ENCODE measurements at places on chromosomes 11 and 22.
A peak's percentile ranks its signal among the peaks of the same experiment; 100 is the strongest.

DNA sequence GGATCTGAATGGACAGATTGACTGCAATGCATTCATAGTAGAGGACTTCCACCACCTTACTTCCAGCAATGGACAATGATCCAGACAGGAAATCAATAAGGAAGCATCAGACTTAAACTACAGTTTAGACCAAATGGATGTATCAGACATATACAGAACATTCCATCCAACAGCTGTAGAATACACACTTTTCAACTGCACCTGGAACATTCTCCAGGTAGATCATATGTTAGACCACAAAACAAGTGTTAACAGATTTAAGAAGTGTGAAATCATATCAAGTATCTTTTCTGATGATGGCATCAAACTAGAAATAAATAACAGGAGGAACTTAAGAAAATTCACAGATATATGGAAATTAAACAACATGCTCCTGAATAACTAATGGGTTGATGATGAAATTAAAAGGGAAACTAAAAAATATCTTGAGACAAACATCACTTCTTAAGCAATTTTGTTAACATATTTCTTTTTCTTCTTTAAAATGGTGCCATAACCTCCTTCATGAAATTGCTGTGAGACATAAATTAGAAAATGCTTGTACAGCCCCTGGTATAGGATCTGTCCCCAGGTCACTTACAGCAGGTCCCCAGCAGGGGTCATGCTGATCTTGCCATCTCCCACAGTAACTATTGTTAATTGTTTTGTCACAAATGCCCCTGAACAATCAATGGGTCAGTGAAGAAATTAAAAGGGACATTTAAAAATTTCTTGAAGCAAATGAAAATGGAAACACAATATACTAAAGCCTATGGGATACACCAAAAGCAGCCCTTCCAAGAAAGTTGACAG, 100.0 kb upstream of the OR4B1 start:
- DNase-seq: no peak

GRCh38 chr22:20014526-20015186, 2.0 kb downstream of the ARVCF start:
- no peak for DNase-seq

DNA sequence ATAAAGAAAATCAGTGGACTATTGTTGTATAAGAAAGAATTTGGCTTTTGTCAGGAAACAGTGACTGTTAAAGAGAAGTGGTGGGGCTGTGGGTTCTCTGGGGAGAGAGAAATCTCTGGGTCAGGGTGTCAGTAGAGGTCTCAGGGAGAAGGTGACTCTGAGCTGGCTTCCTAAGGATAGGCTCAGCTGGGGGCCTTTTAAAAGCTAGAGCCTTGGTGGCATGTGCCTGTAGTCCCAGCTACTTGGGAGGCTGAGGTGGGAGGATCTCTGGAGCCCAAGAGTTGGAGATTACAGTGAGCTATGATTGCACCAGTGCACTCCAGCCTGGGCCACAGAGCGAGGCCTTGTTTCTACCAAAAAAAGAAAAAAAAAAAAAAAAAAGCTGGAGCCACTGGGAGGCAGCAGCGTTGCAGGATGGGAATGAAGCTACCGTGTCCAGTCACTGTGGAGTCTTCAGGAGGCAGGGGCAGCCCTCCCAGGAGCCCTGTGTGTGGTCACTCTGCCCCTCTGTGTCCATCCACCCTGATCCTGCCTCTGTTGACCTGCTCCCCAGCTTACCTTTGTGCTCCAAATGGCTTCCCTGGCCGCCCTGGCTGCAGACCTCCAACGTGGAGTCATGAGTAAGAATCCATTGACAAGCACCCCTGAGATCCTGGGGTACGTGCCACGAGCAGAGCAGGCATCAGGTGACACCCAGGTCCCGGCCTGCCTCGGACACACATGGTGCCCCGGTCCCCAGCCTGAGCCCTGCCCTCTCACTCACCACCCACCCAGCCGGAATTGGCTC, 5.4 kb upstream of the MIF start:
- no peak for DNase-seq

GRCh38 chr22:34804604-34805003, 261.4 kb upstream of the ISX start:
- DNase-seq: no peak

DNA sequence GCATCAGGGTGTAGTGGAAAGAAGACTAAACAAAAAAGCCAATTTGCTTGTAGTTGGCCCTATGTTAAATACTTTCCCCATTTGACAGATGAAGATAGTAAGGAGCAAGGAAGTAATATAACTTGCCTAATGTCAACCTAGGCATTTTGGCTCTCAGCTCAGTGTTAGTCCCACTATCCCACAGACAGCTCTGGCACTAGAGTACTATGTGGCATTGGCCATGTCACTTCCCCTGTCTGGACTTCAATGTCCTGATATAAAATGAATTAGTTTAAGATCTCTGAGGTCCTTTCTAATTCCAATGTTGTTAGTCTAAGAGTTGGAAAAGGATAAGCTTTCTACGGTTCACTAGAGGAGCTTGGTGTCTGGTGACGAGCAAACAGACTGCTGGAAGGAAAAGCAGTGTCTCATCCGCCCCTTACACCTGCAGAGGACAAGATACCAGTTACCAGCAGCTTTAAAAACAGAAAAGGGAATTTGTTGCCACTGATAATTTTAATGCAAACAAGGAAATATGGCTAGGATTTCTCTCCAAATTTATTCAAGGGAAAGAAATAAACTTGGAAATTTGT, 92.5 kb downstream of the RELT start:
- no peak for DNase-seq

- no peak for DNase-seq
Measured at GRCh38 chr11:90288212-90288821, 65.5 kb upstream of the CHORDC1 start.

- no peak for DNase-seq
Measured at GRCh38 chr22:44014241-44014640, 9.9 kb upstream of the PARVB start.

DNA sequence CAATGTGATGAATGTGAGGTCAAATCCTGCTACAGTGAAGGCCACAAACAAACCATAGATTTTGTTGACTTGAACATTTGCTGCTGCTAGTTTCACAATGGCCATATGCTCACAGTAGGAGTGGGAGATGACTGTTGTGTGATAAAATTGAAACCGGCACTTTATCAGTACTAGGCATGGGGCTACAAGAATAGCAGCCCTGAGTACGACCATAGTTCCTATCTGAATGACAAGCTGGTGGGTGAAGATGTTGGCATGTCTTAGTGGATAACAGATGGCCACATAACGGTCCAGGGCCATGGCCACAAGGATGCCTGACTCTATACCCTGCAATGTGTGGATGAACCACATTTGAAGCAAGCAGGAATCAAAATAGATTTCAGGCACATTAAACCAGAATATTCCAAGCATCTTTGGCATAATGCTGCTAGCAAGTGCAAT, 2.8 kb downstream of the OR52A1 start:
- DNase-seq: no peak

GRCh38 chr11:2092956-2093412, 46.2 kb downstream of the IGF2 start:
- DNase-seq: no peak

DNA sequence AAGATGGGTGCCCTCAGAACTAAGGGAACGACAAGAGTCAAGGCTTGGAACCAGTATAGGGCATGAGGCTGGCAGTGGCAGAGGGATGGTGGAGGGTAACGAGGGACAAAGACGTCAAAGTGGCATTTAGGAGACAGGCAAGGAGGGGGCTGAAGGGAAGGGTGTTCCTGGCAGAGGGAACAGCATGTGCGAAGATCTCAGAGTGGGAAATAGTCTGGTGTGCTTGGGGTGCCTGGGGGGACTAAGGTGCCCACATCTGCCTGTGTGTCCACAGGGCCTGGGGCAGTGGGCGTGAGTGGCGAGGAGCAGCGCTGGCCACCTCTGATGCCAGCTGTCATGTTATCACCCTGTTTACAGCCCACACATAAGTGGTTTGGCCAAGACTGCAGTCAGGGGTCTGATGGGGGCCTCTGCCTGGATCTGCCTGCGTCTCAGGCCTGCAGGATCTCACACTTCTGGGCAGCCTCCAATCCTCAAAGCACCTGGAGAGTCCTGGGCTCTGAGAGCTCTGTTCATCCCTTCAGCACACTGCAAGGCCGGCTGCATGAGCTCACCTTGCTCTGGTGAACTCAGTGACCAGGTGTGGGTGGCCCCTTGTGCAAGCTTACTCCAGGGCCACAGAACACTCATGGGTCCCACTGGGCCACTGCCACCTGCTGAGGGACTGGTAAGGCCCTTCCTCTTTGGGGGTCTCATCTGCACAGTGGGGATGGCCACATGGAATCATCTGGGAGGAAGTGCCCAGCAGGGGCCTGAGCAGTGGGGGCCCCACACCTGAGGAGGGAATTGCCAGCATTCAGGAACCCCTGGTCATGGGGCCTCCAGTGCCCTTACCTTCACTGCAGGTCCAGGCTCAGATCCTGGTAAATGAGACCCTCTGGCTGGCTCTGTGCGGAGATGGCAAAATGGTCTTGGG, 89.7 kb upstream of the SHISAL1 start:
- DNase-seq: no peak

GRCh38 chr22:26522012-26522411, 9.7 kb upstream of the TFIP11 start:
- no peak for DNase-seq

DNA sequence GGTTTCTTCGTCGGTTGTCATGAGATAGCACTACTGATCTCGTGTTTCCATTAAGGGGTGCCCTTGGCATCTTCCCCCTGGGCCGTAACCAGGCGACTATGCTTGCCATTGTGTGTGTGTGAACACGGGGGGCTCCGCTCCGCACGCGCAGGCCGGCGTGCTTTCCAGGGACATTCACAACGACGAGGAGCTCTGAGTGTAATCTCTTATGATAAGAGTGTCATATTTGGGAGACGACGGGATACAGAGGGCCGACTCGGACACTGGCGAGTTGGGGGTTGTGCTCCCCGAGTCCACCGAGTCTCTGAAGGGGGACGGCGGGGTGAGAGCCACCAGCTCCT, 170.9 kb upstream of the CTSC start:
- no peak for DNase-seq

DNA sequence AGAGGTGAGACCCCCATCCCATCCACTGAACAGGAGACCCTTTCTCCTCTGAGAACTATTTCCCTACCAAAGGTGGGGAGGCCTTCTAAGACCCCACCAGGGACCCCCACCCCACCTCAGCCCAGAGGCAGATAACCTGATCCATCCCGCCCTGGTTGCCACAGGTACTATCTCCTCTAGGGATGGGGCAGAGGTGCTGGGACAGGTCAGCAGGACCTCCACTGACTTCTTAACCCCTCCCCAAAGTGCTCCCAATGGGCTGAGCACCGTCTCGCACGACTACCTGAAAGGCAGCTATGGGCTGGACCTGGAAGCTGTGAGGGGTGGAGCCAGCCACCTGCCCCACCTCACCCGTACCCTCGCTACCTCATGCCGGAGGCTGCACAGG, 4.3 kb downstream of the INPPL1 start:
- DNase-seq: no peak

- no peak for DNase-seq
Measured at GRCh38 chr11:35231076-35231860, 92.3 kb downstream of the CD44 start.

GRCh38 chr11:121105063-121105480, 4.0 kb downstream of the TECTA start:
- DNase-seq: no peak

DNA sequence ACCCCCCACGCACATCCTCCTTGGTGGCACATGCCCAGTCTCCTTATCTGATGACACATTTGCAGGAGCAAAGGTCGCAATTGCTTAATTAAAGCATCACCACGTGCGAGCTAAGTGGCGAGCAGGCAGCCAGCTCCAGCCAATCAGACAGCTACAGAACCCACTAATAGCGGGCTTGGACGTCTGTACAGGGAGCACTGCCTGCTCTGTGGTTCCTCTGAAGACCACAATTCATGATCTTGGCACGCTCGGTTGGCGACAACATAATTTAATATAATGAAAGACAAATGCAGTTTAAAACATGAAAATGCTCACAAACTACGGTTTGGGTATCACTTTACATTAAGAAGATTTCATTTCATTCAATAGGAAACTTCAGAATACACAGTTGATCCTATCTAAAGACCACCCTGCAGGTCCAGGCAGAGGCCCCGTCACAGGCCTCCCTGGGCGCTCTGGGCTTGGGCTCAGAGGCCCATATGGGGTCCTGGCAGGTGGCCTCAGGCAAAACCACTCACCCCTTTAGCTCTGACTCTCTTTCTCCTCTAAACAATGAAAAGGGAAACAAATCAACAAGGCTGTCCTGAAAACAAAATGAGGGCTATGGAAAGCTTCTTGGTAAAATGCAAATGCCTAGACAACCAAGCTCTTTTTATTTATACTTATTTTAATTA, 10.4 kb downstream of the PACSIN2 start:
- DNase-seq: peak; percentile 86

- no peak for DNase-seq
Measured at GRCh38 chr22:50399751-50400331, 56.7 kb downstream of the PPP6R2 start.

DNA sequence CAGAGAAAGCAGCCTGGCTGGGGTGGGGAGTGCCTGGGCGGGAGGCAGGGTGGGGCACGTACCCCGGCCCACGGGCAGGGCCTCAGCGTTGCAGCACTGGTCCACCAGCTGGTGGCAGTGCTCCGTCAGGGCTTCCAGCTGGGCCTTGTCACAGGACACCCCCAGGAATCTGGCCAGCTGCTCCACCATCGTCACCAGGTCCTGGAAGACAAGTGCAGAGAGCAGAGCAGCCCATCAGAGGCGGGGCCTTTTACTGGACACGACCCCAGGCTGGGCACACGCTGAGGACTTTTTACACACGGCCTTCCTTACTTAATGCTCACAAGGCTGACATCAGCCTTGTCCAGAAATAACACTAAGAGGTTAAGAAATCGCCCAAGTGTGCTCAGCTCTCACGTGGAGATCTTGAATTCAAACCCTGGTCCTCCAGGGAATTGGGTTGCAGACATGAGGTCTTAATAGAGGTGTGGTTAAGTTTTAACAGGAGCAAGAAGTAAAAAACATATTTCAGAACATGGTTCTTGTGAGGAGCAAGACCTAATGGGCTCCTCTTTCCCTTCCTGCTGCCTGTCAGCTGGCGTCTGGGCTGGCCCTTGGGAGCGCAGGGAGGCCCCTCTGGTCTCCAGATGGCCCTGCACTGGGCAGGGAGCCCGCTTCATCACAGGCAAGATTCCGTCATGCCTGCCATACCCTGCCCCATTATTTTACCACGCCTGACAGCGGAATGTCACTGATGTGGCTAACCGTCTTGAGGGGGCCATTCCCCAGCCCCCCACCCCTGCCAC, 17.1 kb upstream of the EFCAB6 start:
- peak; percentile 58 for DNase-seq

- no peak for DNase-seq
Measured at GRCh38 chr11:123233280-123233974, 38.4 kb upstream of the CLMP start.

- no peak for DNase-seq
Measured at GRCh38 chr22:43636086-43636485, 176.0 kb downstream of the EFCAB6 start.
